ENCODE measurements at places on chromosomes 16 and 17. TPM values are rescaled to one million over a fixed set of nuclear protein-coding genes. Genes with fewer than 3 reads are reported as not detected.

DNA sequence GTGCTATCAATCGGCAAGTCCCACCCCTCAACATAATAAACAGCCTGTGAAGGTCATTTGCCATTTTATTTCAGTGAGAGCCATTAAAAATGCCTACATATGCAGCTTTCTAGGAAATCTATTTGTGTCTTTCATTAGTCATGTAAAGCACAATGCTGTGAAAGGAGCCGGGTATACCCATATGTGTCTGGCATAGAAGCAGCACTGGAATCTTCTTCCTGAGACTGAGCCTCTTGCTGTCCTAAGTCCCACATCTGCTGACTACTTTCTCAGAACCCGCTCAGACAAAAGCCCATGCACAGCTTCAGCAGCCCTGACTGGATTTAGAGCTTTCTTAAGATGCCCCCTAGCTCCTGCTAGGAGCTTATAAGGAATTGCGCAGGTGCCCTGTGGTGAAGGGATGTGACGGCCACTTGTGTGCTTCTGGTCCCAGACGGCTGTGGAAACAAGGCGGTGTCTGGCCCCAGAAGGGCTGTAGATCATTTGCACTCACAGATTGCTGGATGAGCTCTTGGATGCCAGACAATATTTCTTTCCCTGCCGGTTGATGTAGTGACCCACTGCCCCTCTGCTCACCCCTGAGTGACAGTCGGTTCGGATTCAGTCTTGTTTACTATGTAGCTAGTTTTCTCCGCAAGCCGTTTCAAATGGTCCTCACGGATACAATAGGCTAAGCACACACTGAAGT lies 172.2 kb downstream of the ANKFN1 start:
- no peak overlapping the region for H3K27ac ChIP-seq
- no peak overlapping the region for H3K4me3 ChIP-seq
- H3K4me1 ChIP-seq = peaks cover 1% of the 10 kb centered on the region
- H3K36me3 ChIP-seq = no peaks in the 10 kb centered on the region
- H3K27me3 ChIP-seq = no peaks in the 10 kb centered on the region
- DNase-seq = no peak

DNA sequence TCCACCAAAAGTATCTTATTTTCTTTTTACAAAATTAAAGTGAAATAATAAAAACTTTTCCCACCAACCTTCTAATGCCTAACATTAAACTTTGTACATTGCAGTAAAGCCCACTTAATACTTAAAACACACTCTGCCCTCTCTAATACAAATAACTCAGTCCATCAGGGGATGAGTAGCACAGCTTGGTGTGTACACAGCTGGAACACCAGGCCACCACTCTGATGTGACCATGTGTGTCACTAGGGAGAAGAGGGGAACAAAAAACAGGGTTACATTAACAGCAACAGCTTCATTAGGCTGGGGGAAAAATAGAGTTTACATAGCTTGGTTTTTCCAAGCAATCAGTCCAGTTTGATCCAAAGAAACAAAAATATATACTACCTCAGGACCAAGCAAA lies 295.0 kb downstream of the CEP112 start:
- H3K36me3 ChIP-seq = no peaks in the 10 kb centered on the region
- no peak overlapping the region for H3K4me3 ChIP-seq
- peak; percentile 41 for DNase-seq

DNA sequence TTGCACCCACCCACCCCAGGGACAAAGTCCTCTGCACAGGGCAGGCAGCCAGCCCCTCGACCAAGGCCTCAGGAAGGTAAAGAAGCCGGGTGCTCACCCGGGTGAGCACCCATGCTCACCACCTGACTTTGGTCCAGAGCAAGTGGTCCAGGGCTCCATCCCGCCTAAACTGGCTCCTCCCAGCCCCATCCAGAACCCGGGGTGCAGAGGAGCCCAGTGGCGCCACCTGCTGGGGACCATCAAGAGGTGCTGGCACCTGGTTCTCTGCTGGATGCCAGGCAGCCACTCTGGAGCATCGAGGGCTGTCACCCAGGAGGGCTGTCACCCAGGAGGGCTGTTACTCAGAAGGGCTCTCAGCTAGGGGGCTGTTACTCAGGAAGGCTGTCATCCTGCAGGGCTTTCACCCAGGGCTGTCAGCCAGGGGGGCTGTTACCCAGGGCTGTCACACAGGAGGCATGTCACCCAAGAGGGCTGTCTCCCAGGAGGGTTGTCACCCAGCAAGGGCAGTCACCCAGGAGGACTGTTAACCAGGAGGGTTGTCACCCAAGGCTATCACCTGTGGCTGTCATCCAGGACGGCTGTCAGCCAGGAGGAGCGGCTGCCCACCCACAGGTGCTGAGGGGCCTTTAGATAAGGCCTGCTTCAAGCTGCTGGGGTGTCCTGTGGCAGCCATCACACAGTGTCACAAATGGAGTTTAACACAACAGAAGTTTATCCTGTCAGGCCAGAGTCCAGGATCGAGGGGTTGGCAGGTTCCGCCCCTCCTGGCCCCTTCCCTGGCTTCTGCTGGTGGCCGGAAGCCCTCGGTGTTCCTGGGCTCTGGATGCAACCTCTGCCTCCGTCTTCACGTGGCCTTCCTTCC lies 98.5 kb downstream of the TNFRSF13B start:
- H3K36me3 ChIP-seq = no peaks in the 10 kb centered on the region
- H3K27me3 ChIP-seq = no peaks in the 10 kb centered on the region
- DNase-seq = peak; percentile 55
- no peaks in the 10 kb centered on the region for H3K4me1 ChIP-seq
- H3K27ac ChIP-seq = no peak overlapping the region

The RDM1 gene
- not detected for polyA plus RNA-seq

The PDILT gene
- 110 TPM for polyA plus RNA-seq
